ENCODE measurements at places on chromosomes 5 and 9.

GRCh38 chr5:131622633-131623032 lies 12.4 kb downstream of the RAPGEF6 start:
- no peak for DNase-seq

DNA sequence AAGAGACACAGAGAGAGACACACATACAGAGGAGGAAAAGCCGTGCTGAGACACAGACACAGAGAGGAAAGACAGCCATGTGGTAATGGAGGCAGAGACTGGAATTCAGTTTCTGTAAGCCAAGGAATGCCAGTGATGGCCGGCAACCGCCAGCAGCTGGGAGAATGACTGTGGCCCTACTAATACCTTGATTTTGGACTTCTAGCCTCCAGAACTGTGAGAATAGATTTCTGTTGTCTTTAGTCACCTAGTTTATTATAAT lies 90.2 kb downstream of the TARS1 start:
- DNase-seq, result no peak

DNA sequence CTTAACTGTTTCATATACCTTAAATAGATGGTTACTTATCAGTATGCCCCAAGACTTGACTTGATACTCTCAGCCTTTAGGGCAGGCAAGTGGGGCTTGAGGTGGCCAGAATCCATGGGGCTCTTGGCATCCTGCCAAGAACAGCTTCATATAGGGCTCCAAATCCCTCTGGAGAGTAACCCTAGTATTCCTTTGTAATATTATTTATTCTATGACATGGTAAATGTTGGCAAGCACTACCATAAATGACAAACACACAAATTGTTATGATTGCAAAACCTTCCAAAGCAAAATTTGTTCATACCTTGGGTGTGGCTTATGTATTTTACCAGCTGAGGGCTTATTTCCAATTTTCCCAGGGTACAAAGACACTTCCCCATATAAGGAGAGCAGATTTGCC lies 257.4 kb upstream of the TRPC7 start:
- DNase-seq, result peak; percentile 12

- DNase-seq, result no peak
Measured at GRCh38 chr5:26034813-26035212, 1003.6 kb downstream of the CDH9 start.

- no peak for DNase-seq
Measured at GRCh38 chr5:140469259-140469658, 67.6 kb downstream of the ANKHD1 start.

DNA sequence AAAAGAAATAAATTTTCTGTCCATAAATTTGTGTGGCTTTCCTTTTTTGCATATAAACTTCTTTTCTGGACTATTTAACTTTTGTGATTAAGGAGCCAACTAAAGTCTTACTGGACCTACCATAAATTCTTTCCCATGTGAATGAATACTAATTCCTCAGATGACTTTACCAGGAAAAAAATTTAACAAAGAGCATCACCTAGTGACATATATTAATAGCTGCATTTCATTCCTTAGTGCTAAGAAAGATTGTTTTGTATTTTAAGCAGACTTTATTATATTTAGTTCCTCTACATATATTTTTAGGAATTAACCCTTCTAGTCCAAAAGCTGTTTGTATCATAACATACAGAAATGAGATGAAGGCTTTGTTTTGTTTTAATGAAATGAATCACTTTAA lies 64.4 kb downstream of the C9orf85 start:
- DNase-seq, result no peak

- DNase-seq, result no peak
Measured at GRCh38 chr9:127796852-127797370, 5.8 kb upstream of the FPGS start.

GRCh38 chr9:101421653-101422065 lies 13.9 kb downstream of the ALDOB start:
- no peak for DNase-seq

- DNase-seq, result no peak
Measured at GRCh38 chr9:91332546-91333231, 29.0 kb downstream of the AUH start.

DNA sequence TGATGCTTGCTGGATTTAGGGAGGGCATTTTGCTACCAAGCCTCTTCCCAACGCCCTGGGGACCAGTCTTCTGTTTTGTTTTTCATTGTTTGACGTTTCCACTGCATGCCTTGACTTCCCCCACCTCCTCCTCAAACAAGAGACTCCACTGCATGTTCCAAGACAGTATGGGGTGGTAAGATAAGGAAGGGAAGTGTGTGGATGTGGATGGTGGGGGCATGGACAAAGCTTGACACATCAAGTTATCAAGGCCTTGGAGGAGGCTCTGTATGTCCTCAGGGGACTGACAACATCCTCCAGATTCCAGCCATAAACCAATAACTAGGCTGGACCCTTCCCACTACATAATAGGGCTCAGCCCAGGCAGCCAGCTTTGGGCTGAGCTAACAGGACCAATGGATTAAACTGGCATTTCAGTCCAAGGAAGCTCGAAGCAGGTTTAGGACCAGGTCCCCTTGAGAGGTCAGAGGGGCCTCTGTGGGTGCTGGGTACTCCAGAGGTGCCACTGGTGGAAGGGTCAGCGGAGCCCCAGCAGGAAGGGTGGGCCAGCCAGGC lies 23.0 kb downstream of the PCDHGC5 start:
- DNase-seq, result peak; percentile 50
